ENCODE measurements at places on chromosomes 12 and 14. TPM values are rescaled to one million over a fixed set of nuclear protein-coding genes. Genes with fewer than 3 reads are reported as not detected.

TAS2R42 gene
- not detected for total RNA-seq

DNA sequence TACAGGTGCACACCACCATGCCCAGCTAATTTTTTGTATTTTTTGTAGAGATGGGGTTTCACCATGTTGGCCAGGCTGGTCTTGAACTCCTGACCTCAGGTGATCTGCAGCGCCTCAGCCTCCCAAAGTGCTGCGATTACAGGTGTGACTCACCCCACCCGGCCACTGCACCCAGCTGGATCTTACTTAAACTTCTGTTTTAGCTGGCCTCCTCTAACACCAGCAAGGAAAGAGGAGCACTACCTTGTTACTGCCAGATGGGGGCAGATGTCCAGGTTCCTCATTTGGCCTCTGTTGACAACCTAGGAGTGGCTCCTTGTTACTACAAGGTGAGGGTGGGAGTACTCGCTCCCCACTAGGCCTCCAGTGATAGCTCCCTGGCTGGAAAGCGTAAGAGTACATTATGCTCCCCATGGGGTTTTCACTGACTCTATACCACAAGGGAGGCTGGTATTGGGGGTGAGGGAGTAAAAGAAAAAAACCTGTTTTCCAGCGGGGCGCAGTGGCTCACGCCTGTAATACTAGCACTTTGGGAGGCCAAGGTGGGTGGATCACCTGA is 13.2 kb upstream of the ARF6 start:
- no peak for DNase-seq

- DNase-seq: no peak
Observed at GRCh38 chr12:64072916-64073575, 149.1 kb downstream of the KICS2 start.

HCAR2 gene
- not detected for total RNA-seq

DNA sequence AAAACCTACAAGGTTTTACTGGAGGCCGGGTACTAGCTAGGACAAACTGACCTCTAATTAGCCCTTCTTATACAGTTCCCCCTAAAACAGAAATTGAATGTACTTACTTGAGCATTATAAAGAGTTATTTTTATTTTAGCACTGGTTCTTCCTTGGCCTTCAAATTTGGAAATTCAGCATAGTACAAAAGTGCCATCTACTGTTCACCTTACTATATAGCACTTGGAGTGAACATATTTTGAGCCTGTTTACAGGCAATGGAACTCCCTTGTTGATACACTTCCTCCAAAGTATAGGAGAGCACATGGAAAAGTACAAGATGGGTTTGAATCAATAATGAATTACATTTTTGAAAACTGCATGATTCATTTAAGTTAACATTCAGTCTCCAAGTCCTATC is 3.9 kb upstream of the POC1B start:
- DNase-seq: peak; percentile 41

DNA sequence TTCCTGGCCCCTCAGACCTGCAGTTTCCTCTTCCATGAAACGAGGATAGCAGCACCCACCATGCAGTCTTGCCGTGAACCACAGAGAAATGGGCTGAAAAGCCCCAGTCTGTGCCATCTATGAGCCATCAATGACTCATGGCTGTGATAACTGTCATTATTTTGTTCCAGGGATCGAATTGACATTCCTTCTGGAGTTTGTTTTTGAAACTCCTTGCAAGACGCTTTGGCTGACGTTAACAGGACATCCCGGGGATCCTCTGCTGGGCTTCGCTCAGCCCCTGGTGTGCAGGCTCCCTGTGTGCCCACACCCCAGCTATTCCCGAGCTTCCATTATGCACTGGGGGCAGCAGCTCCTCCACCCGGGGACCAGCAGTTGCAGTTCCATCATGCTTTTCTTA is 33.8 kb downstream of the MMAB start:
- DNase-seq: no peak

PMEL gene
- 1.2 TPM for total RNA-seq

- no peak for DNase-seq
Observed at GRCh38 chr12:1984759-1985158, 19.5 kb downstream of the DCP1B start.

TAS2R30 gene
- total RNA-seq: 0.74 TPM

- no peak for DNase-seq
Observed at GRCh38 chr14:68834816-68835215, 41.9 kb upstream of the ZFP36L1 start.

RAD9B gene
- total RNA-seq: 0.98 TPM

RNF212B gene
- total RNA-seq: not detected

- no peak for DNase-seq
Observed at GRCh38 chr12:99522456-99522855, 125.1 kb upstream of the GARIN6 start.

KDM5A gene
- 49.0 TPM for total RNA-seq

DNA sequence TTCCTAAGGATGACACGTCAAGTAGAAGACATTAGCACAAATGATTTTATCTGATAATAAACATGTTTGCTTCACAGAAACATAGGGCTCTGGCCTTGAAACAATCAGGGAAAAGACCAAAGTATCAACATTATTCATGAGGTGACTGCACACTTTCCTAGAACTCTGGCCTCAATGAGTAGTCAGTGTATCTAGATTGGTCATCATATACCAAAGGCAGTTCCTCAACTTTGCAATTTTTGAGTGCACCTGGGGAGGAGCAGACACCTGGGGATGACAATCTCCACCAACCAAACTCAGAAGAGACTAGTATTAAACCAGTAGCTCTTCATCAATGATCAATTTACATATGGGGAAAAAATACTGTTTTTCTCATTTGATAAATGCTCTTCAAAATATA is 4.5 kb downstream of the EDDM3A start:
- no peak for DNase-seq

DNA sequence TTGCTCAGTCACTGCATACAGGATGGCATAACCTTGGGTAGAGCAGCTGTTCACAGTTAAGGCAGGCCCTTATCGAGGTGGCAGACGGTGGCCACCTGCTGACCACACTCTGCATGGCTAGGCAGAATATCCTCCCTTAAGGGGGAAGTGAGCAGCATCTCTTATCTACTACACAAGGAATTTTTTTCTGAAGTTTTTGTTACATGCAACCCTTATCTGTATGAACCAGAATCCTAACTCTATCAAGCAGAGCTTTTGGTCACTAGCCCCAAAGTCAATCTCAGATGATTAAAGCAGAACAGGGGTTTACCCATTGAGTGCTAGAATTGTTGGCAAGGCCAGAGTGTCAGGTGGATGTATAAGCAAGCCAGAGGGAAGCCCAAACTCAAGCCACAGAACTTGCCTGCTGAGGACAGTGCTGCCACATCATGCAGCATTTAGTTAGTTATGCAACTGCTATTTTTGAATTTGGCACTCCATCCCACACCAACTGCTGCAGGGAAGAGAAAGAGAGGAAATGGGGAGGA is 192.8 kb downstream of the TBX5 start:
- no peak for DNase-seq

DNA sequence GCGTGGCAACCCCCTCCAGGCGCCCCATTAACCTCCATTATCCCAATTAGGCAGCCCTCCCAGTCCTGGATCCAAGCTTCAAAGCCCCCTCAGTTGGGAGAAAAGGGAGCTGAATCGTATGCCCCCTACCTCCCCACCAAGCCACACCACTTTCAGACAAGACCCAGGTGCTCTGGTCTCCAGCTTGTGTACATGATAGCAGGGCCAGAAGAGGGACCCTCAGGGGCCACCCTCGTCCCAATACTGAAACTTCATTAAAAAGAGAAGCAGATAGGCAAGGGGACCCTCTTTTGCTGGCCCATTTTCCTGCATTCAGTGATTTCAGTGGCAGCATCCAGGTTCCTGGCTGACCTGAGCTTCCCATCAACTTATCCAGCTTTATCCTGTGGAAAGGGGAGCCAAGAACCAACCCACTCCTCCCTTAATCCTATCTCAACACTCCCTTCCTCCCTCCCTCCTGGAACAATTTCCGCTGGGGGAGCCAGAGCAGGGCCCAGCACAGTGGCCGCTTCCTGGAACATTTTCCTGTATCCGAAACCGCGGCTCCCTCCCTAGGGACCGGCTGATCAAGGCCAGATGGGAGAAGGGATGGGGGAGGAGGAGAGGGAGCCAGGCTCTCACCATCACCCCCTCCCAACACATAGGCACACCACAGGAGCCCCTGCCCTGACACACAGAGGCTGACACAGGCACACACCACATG is 9.5 kb upstream of the SP7 start:
- no peak for DNase-seq

DNA sequence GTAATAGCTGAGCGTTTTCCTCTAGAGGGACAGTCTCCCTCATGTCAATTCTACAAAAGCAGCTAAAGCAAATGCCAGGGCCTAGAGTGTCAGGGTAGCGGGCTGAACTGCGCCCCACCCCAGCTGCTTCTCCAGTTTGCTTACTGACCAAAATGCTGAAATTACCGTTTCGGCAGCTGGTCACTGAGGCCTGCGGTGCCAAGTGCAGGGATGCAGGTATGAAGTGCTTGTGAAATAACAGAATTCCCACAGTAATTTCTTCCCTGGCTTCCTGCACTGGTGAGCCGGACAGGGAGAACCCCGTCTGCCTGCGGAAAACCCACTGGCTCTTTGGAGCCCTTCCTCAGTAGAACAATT is 19.1 kb downstream of the PSMC1 start:
- no peak for DNase-seq

DNA sequence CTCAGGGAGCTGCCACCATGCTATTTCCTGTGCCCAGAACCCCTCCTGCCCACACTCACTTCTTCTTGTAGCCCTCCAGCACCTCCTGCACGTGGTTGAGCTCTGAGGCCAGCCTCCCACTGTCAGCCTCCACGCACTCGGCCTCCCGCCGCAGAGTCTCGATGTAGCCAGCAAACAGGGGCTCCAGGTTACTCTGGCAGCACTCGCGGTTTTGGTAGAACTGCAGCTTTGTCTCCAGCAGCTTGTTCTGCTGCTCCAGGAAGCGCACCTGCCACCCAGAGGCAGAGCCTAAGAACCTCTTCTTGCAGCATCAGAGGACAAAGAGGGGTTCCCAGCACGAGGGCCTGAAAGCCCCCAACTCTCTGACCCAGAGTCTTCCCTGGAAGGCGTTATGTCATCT is 2.1 kb downstream of the KRT83 start:
- DNase-seq: no peak

SCNN1A gene
- total RNA-seq: 17.1 TPM

- DNase-seq: no peak
Observed at GRCh38 chr12:116215023-116215422, 62.5 kb downstream of the MED13L start.

DNA sequence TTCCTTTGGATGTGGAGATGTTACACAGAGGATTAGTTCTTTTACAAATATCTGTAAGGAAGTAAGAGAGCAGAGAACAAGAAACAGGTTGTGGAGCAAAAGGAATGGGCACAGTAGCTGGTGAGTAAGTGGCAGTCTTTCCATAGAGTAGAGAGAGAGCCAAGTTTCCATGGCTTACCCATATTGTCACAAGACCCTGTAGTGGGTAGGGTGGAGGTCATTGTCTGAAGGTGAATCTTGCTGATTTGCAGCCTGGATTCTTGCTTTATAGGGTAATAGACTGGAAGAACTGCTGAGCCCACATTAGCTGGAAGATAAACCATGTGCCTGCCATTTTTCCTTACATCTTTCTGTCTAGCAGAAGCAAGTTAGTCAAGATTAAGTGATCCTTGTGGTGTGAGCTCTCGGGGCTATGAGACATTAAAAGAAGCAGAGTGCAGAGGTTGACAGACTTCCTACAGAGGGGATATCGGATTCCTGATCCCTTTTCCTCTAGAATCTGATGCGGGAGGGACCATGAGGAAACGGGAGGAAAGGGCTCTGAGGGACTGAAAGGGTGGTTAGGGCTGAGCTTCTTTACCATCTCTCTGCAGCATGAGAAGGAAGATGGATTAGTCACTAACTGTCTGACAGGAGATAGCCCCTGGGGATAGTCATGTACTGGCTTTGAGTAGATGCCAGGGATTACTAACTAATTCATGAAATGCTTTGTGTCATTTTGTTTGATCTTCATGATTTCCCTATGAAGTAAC is 44.0 kb upstream of the LRTM2 start:
- no peak for DNase-seq

HOXC5 gene
- total RNA-seq: 5.0 TPM

E2F7 gene
- total RNA-seq: 13.1 TPM

DNA sequence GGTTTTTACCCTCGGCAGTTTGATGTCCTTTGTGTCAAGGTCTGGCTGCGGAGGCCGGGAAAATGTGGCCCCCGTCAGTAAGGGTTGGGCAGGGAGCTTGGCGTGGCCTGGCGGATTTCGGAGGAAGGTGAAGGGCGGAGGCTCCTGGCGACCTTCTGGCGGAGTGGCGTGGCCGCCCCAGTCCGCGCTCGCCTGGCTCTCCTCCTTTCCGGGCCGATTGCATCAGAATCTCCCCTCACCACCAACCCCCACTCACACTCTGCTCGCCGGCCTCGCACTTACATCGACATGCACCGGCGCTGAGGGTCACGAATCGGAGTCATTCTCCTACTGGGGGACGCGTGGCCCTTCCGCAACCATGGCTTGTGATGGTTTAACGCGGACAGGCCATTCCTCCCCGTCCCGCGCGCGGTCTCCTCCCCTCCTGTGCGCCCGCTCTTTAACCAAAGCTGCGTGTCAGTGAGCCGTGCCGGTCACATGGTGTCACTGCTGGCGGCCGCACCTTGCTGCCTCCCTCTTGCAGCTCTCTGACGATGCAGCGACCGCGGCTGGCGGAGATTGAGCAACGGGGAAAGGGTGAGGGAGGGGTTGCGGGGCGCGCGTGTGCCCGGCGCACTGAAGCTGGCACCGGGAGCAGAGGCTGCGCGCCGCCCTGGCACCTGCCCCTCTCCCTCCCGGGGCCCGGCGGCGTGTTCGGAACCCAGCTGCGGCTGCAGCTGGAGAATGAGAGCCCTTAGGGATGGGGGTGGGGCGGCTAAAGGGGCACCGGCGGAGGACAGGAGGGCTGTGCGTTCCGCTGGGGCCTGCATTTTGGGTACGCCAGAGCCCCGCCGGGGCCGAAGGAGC is at the start of gene SLC38A1:
Gene SLC38A1 (minus strand): TSS at position 461 of the 846 bp plus-strand sequence. CDS start 29,243 bp downstream, outside the sequence.
- no peak for DNase-seq

DNA sequence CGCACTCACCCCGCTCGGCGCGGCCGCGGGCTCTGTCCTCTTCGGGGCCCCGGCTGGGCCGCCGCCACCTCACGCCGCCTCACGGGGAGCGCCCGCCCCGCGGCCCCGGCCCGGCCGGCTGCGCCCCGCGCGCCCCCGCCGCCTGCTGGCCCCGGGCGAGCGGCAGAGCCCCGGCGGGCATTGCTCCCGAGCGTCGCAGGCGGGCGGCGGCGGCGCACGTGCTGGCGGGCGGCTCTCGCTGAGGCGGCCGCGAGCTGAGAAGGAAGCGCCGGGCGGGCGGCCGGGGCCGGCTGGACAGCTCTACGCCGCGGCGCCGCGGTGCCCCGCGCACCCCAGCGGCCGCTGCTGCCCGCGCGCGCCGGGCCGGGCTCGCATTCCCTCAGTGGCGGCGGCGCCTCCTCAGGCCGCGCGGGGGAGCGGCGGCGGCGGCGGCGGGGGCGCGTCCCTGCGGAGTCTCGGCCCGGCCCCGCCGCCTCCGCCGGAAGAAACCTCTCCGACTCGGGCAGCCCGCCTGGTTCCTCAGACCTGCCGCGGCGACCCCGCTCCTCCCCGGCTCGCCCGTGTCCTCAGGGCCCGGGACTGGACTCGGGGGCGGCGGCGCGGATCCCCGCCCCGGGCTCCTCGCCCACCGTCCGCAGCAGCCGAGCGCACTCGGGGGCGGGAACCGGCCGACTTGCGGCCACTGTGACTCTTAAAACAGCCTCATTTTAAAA is at the start of gene PITPNM2:
Gene PITPNM2 (minus strand): TSS at position 347 of the 713 bp plus-strand sequence. CDS start 116,500 bp downstream, outside the sequence.
- no peak for DNase-seq
